ENCODE measurements at places on chromosomes 7 and 10.

DNA sequence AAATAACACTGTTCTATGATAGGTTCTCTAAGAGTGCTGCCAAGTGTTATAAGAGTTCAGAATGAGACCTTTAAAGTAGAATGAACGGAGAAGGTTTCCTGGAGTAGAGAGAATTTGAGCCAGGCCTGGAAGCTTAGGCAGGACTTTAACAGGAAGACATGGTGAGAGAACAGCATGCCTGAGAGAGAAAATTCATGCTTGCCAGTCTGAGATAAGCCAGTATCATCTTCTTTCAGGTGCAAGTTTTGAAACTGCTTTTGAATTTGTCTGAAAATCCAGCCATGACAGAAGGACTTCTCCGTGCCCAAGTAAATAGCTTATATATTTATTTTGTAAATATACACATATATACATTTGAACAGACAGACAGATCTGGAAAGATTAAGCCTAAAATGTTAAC, 22.1 kb downstream of the ARMC10 start:
- DNase-seq, result no peak

DNA sequence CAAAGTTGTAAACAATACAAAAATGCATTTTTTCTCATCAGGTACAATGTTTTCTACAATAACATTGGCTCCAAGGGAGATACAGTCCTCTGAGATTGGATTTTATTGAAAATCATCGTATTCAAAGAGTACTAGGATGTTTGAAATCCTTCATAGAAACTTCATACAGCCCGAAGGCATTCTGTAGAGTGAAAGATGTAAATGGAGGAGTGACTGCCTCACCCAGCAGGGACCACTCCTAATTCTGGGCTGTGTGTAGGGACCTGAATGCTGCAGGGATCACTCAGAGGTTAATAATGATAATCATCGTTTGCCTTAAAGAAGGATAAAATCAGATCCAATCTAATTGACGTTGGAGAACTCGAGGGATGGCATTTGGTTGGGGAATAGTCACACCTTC, 198.6 kb downstream of the HECW1 start:
- DNase-seq, result no peak

GRCh38 chr10:43963379-43963778, 314.7 kb upstream of the ZNF32 start:
- DNase-seq, result no peak

DNA sequence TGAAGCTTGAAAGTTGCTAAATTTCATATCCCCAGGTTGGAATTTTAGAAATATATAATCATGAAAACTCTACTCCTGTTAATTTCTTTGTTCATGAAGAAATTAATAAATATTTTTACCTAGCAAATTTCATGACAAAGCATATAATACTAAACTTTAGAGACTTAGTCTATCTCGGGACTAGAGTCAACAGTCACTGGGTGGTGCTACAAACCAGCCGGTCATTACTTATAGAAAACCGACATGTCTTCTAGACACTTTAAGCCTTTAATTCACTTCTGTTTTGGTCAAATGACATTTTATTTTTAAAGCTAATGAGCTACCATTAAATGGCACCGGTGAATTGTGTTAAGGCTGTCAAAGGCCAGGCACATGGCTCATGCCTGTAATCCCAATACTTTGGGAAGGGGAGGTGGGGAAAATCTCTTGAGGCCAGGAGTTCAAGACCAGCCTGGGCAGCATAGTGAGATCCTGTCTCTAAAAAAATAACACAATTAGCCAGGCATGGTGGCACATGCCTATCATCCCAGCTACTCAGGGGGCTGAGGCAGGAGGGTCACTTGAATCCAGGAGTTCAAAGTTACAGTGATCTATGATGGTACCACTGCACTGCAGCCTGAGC, 270.1 kb downstream of the CACNA2D1 start:
- no peak for DNase-seq

DNA sequence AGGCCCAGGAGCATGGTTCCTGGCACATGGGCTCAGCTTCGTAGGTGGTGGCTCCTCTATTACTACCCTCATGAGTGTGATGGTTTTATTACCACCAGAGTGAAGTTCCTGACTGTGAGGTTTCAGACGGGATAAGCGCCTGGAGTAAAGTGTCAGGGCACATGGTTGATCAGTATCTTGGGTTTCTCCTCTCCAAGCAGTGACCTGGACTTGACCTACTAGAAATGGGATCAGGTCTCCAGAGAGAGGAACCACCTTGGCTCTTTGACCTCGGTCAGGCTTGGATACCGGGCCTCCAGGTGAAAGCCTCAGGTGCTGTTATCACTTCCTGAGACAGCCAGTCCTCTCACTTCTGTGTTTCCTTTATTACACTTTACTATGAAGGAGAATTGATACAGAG, 67.7 kb downstream of the GRK5 start:
- no peak for DNase-seq

GRCh38 chr10:35226507-35226906, 99.9 kb downstream of the CREM start:
- DNase-seq, result no peak

DNA sequence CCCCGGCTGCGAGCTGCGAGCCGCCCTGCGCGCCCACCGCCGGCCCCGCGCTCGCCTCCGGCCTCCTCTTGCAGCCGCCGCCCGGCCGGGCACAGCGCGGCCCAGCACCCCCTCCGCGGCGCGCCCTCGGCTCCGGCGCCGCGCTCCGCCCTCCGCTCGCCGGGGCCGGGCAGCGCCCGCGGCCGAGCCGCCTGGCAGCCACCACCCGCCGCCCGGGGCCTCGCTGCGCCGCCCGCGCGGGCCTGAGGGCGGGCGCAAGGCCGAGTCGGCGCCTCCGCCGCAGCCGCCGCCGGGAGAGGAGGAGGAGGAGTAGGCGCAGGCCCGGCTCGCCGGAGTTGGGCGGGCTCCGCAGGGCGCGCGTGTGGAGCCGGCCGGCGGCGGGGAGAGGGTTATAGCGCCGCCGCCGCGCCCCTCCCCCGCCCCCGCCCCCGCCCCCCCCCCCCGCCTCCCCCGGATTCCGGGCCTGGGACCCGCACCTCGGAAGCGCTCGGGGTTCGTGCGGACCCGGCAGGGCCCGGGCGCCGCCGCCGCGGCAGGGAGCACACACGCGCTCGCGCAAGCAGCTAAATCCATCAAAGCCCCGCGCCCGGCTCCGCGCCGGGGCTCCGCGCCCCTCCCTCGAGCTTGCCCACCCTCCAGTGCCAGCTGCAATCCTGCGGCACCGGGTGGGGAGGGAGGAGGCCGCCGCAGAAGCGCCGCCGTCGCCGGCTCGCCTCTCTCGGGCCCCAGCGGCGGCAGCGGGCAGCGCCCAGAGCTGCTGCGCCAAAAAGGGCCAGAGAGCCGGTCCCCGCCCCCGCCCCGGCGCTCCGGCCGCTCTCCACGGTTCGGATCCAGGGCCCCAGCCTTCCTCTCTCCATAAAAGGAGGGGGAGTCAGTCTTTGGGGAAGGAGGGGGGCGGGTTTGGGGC, at the start of gene PDGFA:
PDGFA (minus strand) TSS at position 363 of the 907 bp plus-strand sequence. CDS start 845 bp downstream, outside the sequence.
- no peak for DNase-seq

- DNase-seq, result no peak
Measured at GRCh38 chr7:107969856-107970255, 33.1 kb downstream of the LAMB1 start.

DNA sequence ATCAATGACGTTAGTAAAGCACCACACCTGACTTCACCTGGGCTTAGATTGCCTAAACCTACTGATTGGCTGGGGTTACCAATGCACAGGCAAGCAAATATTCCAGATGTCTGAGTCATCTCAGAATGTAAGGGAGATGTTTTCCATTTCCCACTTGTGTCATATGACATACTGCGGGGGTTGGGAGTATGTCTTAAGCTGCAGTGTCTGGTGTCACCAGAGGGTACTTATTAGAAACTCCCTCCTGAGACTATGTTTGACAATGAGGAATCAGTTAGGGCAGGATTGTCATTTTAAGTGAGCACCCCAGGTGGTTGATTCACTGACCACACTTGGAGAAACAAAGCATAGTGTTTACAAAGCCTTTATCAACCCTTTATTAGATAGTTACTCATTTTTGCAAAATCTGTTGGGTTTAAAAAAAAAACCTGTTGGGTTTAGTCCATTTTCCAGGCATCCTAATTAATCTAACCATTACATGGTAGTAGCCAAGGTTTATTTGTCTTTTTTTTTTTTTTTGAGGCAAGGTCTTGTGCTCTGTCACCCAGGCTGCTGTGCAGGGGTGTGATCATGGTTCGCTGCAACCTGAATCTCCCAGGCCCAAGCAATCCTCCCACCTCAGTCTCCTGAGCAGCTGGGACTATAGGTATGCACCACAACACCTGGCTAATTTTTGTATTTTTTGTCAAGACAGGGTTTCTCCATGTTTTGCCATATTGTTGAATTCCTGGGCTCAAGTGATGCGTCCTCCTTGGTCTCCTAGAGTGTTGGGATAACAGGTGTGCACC, 72.5 kb downstream of the CDK6 start:
- no peak for DNase-seq

DNA sequence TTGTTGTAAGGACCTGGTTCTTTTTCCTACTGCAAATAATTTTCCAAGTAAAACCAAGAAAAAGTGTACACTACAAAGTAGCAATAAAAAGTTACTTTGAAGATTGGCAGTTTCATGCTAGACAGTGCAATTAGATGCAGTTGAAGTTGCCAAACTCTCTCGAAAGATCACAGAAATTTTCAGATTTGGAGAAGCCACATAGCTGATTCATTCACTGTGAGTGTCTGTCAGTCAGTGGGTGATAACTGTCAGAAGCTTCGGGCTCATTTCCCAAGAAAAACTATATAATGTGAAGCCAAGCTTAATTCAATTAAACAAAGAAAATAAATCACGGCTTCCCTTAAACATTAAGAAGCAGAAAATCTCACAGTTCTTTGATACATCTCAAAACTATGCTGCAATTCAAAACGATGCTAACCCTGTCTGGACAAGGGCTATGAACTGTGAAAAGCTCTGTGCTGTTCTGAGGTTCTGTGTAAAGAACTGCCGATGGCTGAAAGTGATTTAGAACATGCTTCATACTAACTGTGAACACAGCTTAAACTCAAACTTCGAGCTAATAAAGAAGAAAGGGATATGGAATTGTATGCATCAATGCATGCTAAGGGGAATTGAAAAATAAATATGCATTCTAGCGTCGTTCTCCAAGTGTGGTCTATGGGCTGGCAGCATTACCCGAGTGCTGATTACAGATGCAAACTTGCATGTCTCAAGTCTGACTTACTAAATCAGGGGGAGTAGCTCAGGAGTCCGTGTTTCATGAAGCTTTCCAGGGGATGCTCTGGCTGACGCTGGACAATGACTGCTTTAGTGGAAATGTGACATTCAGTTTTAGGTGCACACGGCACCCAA, 557.4 kb downstream of the CALN1 start:
- no peak for DNase-seq

DNA sequence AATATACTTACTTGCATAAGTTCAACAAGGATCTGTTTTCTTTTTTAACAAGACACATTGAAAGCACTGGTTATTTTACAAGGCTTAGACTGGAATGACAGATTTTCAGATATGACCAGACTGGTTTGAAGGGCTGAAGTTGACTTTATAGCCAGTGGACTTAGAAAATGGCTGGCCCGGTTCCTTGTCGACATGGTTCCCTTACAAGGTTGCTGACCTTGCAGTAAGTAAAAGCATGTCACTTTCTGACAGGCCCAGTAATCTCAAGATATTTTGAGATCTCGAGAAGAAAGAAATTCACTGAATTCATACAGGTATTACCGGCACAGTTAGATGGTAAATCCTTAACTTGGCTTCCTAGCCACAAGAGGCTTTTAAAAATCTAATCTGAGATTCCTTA, 136.5 kb downstream of the COBL start:
- no peak for DNase-seq

GRCh38 chr7:34675749-34676374, 17.8 kb downstream of the NPSR1 start:
- no peak for DNase-seq

GRCh38 chr10:46291817-46292572, 5.2 kb downstream of the ANTXRL start:
- DNase-seq, result no peak

GRCh38 chr7:50718311-50718710, 64.4 kb downstream of the GRB10 start:
- no peak for DNase-seq

GRCh38 chr7:44930921-44931320, 45.6 kb upstream of the PURB start:
- DNase-seq, result no peak

DNA sequence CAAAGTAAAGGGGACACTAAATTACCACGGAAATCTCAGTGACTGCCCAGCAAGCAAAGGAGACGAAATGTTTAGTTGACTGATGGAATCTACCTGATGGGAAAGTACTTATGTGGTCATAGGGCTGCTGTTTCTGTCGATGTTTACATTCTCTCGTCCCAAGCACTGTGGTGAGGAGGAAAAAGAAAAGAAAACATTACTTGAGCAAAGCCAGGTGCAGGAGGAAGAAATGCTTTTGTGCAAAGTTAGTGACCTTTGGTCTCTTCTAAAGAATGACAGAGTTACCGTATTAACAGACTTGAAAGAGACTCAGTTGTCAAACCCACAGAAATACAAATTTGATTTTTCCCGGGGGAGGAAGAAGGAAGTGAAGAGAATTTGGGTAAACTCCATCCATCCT, 43.3 kb upstream of the FMC1 start:
- no peak for DNase-seq

- peak; percentile 61 for DNase-seq
Measured at GRCh38 chr10:31133792-31134310, 102.2 kb upstream of the ZNF438 start.

- no peak for DNase-seq
Measured at GRCh38 chr10:99551616-99552015, 18.9 kb downstream of the NKX2-3 start.

- DNase-seq, result no peak
Measured at GRCh38 chr7:90788052-90788451, 191.9 kb downstream of the CDK14 start.

DNA sequence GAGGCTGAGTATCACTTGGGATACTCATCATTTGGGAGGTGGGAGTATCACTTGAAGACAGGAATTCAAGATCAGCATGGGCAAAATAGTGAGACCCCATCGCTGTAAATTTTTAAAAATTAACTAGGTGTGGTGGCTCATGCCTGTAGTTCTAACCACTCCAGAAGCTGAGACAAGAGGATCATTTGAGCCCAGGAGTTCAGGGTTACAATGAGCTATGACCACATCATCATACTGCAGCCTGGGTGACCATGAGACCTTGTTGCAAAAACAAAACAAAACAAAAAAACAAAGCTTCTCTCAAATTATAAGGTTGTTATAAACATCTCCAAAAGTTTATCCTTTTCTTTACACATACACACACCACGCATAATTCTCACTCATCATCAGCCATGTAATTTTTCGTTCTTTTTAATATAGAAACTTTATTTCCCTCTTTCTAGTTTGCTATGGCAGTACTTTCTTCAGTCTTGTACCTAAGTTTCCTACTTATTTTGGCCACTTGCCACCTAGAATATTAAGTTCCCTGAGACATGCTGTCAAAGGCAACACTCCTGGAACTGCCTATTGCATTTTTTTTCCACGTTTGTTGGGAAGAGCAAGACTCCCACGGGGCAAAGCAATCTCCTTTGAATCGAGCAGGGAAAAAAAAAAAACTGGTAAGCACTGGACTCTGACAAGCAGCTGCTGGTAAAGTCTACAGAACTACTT, 37.1 kb downstream of the SKIDA1 start:
- DNase-seq, result no peak

GRCh38 chr7:20064974-20065862, 152.0 kb downstream of the MACC1 start:
- DNase-seq, result no peak

Data from activated CD8-positive, alpha-beta memory T cell treated with anti-CD3 and anti-CD28 coated beads for 1 hour (primary cell).